ENCODE measurements at places on chromosomes 7 and 10.

GRCh38 chr7:84187813-84188510 is 6.6 kb downstream of the SEMA3A start:
- DNase-seq, result no peak

DNA sequence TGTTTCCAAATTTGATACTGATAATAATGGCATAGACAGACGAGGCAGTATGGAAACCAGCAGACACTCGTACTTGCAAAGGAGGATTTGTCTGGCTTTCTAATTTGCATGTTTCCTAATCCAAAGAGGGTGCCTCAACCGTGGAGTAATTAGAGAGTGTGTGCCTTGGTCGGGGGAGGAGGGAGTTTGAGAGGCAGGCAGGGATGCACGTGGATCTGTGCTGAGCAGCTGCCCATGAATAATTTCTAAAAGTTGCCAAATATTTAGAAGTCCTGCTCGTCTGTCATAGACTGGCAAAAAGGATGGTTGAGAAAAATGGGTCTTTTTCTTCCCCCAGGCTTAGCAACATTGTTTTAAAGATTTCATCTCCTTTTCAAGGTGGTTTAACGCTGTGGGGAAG is 69.4 kb downstream of the PTPRE start:
- no peak for DNase-seq

DNA sequence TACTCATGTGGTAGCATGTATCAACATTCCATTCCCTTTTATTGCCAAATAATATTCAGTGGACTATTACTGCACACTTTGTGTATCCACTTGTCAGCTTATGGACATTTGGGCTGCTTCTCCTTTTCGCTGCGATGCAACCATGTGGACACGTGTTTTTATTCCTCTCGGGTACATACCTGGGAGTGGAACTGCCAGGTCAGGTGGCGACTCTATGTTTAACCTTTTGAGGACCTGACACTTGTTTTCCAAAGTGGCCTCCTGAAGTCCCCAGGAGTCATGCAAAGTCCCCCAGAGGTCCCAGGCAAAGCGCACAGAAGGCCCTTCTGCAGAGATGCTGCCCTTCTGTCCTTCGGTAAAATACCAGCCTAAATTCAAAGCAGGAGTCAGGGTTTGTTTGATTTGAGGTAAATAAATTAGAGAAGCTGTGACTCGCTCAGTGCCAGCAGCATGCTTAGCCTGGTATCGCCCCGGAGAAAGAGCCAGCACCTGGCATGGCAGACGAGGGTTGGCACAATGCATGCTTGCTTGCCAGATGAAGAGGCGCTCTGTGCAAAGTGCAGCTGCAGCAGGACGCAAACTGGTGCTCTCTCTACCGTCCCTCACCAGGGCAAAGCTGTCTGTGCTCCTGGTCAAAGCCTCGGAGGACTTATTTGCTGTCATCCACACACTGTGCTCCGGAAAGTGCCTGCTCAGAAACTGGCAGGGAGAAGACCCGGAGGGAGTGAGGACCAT is 37.8 kb downstream of the HIPK2 start:
- DNase-seq, result no peak

DNA sequence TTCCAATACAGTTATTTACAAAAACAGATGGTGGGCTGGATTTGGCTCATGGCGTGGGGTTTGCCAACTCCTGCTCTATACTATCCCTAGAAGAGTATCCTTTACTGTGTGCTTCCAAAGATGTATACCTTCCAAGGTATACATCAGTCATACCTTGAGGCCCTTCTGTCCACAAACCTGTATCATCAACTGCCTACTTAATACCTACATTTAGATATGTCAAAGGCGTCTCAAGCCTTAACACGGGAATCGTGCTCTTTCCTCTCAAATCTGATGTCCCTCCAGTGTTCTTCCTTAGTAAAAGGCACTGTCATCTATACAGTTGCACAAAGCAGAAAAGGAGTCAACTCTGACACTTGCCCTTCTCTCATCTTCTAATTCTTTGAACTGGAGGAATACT is 36.9 kb downstream of the NAMPT start:
- DNase-seq, result no peak

DNA sequence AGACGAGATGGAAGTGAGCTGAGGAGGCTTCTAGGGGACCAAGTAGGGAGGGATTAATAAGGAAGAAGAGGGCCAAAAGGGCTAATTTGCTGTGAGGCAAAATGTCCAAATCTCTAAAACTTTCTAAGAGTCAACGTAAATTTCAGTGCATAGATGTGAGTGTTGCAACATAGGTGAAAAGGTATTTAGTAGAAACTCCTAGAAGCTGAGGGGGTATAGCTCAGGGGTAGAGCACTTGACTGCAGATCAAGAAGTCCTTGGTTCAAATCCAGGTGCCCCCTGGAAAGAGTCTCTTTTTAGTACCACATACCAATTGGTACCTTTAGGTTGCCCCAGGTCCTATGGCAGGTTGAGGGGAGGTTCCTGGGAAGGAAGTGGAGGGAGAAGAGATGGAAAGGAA is 48.7 kb upstream of the ZNF746 start:
- no peak for DNase-seq

GRCh38 chr7:101553771-101554445 is 75.2 kb downstream of the MYL10 start:
- peak; percentile 6 for DNase-seq

- no peak for DNase-seq
Measured at GRCh38 chr7:22920672-22921071, 93.3 kb downstream of the HYCC1 start.

GRCh38 chr7:151520419-151521261 is 945 bp upstream of the RHEB start:
- DNase-seq, result peak; percentile 37

DNA sequence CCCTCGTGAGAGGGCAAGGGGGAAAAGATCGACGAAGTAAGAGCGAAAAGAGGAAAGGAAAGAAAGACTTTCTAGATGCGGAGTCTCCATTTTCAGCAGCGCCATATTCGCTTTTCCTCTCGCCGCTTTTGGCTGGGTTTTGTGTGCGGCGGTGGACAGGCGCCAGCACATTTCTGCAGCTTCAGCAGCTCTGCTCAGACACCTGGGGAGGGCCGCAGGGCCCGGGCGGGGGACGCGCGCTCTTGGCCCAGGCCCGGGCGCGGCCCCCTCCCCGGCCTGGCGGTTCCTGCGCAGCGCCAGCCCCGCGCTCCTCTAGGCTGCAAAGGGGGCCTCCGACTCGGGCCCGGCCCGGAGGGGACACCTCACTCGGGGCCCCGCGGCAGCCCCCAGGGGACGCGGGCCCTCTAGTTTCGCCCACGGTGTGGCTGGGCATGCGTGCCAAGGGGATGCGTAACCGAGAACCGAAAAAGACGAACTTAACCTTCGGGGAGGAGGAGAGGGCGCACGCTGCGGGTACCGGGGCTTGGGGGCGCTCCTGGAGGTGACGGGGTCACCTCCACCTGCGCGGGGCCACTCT is 34.5 kb upstream of the EBLN1 start:
- DNase-seq, result peak; percentile 68

- no peak for DNase-seq
Measured at GRCh38 chr7:114981323-114981722, 59.4 kb downstream of the MDFIC start.

DNA sequence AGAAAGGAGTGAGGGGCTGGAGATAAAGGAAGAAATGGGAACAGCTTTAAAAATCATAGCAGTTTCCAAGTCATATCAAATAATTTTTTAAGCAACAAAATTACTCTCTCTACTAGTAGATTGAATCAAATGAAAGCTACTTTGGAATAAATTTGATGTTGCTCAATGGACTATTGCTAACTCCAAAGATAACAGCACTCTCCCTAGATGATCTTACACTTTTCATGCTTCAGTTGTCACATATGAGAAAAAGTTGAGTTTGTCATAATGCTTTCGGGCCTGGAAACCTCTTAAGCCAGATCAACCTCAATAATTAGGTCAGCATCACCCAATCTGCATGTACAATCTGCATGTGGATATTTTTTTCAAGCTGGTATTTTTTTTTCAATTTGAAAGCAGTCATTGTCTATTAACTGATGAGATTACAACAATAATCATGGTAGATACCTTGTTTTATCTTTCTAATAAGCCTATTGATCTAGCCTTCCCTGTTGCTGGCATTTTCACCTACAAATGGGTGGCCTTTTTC is 31.3 kb downstream of the LIPJ start:
- no peak for DNase-seq

GRCh38 chr10:31698181-31698830 is 230.3 kb downstream of the ARHGAP12 start:
- DNase-seq, result no peak

GRCh38 chr10:72035252-72035887 is 53.0 kb downstream of the SPOCK2 start:
- DNase-seq, result no peak

GRCh38 chr10:132990684-132991545 is 48.5 kb upstream of the CFAP46 start:
- no peak for DNase-seq

DNA sequence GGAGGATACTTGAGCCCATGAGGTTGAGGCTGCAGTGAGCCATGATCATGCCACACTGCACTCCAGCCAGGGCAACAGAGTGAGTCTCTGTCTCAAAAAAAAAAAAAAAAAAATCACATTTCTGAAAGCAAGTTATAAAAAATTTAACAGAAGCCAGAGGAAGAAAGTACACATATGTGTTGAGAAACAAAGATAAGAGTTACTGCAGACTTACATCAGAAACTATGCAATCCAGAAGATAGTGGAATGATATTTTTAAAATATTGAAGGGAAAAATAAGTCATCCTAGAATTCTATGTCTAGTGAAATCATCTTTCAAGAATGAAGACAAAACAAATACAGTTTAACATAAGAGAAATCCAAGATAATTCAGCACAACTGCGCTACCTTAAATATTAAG is 46.9 kb downstream of the ZNF518A start:
- no peak for DNase-seq

DNA sequence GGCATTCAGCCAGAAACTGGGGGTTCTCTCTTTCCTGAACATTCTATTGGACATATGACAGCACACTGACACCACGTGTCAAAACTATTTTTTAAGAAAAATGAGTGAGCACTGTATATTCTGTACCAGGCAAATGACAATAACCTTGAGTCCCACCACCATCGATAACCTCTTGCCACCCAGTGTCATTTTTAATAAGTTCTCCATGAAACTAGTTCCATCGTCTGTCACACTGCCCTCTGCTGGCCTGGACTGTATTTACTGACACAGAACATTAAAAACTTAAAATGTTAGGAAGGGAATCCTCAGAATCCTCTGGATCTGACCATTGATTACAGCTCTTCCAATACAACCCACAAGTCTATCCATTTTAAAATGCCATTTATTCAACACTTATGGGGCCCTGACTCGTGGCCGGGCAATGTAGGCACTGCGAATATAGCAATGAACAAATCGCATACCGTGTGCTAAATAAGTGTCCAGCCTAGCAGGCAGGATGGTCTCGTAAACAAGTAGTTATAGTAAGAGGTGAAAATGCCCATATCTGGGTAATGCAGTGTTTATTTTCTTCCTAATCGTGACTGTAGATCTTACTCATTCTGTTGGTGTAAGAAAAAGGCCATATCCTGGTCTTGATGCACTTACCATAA is 35.9 kb upstream of the CACNB2 start:
- DNase-seq, result peak; percentile 30

DNA sequence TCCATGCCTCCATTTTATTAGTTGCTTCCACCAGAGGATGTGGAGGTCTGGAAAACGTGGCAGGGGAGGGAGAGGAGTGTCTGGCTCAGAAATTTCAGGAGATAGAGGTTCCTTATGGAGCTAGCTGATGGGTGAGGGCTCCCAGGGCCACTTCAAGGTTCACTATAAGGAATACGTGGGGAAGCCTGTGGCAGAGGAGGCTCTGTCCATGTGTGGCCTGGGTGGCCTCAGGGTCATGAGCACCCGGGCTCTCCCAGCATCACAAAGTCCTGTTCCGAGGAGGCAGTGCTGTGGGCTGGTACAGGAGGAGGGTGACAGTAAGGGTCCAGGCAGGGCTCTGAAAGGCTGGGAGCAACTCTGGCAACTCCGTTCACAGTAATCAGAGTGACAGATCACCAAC is 24.6 kb downstream of the ARHGAP22 start:
- DNase-seq, result no peak

DNA sequence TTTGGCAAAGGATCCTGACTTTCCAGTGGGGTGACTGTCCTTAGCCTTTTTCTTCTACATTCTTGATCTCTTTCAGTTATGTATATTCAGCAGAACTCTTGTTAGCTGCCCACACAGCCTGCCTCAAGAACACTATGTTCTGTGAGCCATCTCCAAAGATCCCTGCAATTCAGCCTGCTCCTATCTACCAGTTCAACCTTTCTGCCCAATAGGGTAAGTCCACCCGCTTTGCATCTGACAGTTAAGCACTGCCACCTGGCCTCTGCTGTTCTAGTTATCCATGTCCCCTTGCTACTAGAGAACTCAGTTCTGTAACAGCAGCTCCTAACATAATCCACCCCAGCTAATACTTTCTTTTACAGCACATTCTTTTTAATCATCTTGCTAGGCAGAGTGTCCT is 13.5 kb downstream of the OR9A2 start:
- no peak for DNase-seq

All from GM20000 (cell line).